HuH-7.5 (cell line): ENCODE measurements at places on chromosomes 6 and 20.

DNA sequence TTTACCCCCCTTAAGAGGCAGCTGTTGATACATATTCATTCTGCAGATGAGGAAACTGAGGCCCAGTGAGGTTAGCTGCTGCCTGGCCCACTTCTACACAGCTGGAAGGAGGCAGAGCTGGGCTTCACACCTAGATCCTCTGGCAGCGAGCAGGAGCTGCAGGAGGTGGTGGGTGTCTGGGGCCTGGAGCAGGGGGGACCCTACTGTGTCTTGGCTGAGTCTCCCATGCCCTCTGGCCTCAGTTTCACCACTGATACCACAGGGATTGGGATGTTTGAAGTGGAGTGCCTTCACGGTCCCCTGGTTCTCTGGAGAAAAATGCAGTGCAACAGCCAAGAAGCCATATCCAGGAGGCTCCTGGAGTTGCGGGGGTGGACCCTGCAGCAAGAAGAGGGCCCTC, 8.2 kb upstream of the BPIFA2 start:
- no peak for DNase-seq

GRCh38 chr6:28522594-28523240, 3.0 kb upstream of the GPX5 start:
- DNase-seq: no peak

- no peak for DNase-seq
Measured at GRCh38 chr20:57939499-57939898, 229.7 kb upstream of the PMEPA1 start.

DNA sequence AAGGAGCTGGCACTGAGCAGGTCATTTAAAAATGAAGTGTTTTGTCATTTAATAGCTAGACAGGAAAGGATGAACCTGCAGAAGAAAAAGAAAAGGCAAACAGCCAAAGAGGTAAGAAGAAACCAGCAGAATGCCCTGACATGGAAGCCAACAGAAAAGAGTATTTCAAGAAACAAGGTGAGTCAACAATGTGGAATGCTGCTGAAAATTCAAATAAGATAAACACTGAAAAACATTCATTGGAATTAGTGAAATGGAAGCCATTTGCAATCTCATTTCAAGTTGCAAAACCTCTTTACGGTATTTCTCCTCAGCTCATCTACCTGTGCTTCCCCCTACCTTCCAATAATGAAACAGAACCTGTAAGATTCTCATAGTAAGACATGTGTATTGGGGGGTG, 59.6 kb downstream of the RWDD2A start:
- no peak for DNase-seq

DNA sequence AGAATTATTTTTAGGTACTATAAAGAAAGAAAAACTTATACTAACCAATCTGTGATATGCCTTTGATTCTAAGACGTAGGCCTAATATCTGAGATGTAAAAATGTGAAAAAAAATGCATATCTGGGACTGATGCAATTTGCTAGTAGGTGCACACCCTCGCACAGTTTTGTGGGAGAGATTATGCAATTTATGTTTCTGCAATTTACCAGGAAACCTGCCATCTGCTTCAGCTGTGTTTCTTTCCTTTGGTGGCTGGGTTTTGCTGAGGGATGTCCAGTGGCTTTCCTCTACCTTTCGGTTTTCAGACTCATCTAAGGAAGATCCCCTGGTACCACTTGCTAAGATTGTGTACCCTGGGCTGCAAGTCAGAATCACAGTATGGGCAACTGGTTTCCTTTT, 186.9 kb downstream of the ZFP64 start:
- DNase-seq: no peak
